ENCODE measurements at places on chromosomes 3 and 15. TPM values are rescaled to one million over a fixed set of nuclear protein-coding genes. Genes with fewer than 3 reads are reported as not detected.

Gene ECE2
- total RNA-seq: not detected

- no peak for DNase-seq
Observed at GRCh38 chr3:42094128-42094527, 3.0 kb downstream of the TRAK1 start.

DNA sequence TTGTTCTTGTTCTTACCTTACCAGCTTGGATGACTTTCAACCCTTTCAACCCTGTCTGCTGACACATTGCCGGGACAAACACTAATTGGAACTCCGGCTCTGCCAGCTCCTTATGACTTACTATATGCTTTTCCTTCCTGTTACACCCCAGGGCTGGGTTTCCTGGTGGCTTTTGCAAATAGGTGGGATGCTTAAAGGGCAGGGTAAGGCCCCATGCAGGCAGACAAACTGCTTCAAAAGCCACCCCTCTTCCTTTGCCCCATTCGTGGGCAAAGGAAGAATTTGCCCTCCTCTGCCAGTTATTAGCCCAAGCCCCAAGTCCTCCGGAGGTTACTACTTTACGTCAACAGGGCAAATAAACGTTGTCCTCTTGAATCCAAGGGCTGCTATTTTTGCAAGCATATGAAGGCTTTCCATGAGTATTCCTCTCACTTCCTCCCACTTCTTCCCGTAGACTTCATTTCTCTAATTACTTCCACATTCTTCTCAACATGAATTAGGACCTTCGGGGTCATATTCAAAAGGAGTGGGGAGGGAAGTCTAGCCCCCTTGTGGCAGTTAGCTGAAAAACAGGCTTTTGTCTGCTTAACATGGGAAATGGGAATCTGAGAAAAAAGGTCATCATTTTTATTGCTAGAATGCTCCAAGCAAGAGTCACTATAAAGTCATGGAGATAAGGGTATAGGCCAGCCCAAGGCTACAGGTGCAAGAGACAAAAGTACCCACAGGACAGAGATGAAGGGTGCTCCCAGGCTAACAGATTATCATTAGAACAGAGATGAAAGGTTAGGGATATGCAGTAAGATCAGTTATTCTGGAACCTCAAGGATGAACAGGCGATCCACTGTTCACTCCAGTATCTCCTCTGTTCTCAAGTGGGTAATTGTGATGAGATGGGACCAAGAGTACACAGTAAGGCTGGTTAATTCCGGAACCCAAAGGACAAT is 56.3 kb upstream of the FSTL1 start:
- DNase-seq: peak; percentile 20

Gene PLIN1
- total RNA-seq: 0.50 TPM

- DNase-seq: no peak
Observed at GRCh38 chr3:127091376-127091775, 101.6 kb upstream of the PRR23E start.

Gene IQCH
- total RNA-seq: 1.2 TPM

GRCh38 chr15:65612949-65613744 is 2.2 kb upstream of the INTS14 start:
- no peak for DNase-seq

GRCh38 chr3:193149998-193150397 is 91.0 kb upstream of the PLAAT1 start:
- DNase-seq: no peak

Gene WDR76
- total RNA-seq: 69.9 TPM

- no peak for DNase-seq
Observed at GRCh38 chr15:40960151-40960885, 7.0 kb downstream of the CHAC1 start.

- DNase-seq: no peak
Observed at GRCh38 chr3:188747489-188747888, 424.3 kb upstream of the TPRG1 start.

Gene GHSR
- not detected for total RNA-seq

Gene APBA2
- total RNA-seq: 30.8 TPM

DNA sequence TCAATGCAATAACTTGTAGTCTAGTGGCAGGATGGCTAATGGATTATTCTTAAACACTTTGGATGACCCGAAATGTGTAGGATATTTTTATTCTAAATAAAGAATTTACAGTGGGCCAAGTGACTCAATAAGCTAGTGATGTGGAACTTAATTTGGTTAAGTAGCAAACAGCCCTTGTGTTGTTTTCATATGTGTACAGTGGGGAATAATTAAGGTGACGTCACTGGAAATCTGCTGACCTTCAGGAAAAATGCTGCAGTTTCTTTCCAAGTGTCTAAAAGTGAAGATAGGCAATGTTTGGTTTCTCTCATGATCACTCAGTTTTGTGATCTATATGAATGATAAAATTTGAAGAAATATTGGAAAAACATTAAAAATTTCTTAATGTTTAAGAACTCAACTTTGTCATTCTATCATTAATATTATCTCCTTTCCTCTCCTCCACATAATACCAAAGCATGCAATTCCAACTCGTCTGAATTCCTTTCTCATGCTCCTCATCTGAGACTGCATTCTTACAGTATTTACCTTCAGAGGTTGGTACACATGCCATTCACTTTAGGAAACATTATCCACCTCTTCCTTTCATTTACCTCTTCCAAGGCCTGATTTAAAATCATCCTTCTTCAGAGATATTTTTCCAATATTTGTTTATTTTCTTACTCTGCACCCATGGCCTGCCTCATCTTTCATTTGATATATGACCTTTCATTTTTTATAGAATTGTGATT is 414.6 kb upstream of the ARPP21 start:
- no peak for DNase-seq

Gene MESP1
- total RNA-seq: 3.4 TPM

Gene SI
- not detected for total RNA-seq

GRCh38 chr15:98907927-98908471 is 99.6 kb downstream of the PGPEP1L start:
- DNase-seq: no peak

GRCh38 chr15:63389902-63390670 is 8.4 kb upstream of the CA12 start:
- DNase-seq: no peak

Gene UBXN7
- 63.7 TPM for total RNA-seq

- DNase-seq: no peak
Observed at GRCh38 chr3:126959921-126960603, 22.9 kb upstream of the PLXNA1 start.

Gene RLBP1
- not detected for total RNA-seq

Gene OCA2
- not detected for total RNA-seq

Gene BMF
- total RNA-seq: 4.3 TPM

DNA sequence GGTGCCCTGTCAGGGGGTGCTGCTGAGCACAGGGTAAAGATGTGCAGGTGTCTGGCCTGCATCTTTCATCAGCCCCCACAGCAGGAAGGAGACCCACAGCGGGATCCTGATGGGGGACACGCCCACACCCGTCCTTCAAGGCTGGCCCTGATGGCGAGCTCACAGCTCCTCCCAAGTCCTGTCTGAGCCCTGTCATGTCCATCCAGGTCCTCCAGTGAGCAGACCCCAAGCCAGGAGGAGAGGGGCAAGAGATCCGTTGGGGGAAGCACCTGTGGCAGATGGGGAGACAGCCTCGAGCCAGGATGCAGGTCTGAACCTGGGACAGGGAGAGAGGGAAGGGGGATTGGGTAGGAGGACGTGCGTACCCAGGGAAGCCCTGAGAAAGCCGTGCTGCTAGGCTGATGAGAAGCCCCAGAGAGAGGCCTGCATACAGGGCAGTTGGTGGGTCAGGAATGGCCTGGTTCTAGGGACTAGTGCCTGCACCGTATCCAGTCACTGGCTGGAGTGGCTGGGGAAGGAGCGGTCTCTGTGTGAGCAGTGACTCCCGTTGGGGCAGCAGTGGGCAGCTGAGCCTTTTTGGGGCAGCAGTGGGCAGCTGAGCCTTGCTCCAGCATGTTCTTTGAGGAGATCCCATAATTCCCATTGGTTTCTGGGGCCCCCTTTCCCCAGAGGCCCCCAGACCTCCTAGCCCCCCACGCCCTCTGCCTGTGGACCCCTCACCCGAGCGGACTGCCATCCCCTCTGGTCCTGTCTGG is 133.3 kb upstream of the MEF2A start:
- DNase-seq: no peak

DNA sequence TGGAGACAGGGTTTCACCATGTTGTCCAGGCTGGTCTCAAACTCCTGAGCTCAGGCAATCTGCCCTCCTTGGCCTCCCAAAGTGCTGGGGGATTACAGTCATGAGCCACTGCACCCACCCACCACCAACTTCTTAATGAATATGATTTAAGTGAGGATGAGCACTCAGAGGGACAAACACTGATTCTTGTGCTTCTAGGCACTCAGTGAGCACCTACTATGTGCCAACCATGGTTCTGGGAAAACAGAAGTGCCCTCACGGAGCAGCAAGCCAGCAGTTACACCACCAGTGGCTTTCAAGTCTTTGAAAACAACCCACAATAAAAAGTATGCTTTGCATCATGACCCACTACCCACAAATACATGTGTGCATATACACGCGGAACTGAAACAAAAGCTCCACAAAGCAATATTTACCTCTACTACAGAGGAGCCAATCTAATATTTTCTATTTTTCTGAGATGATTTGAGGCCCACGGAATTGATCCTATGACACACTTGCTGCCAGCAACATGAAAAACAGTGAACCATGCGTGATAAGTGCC is 91.9 kb downstream of the MEGF11 start:
- no peak for DNase-seq

Gene SOX2
- total RNA-seq: not detected

Gene KPNA1
- total RNA-seq: 47.4 TPM

GRCh38 chr3:100957261-100957986 is 35.8 kb downstream of the ABI3BP start:
- DNase-seq: no peak

DNA sequence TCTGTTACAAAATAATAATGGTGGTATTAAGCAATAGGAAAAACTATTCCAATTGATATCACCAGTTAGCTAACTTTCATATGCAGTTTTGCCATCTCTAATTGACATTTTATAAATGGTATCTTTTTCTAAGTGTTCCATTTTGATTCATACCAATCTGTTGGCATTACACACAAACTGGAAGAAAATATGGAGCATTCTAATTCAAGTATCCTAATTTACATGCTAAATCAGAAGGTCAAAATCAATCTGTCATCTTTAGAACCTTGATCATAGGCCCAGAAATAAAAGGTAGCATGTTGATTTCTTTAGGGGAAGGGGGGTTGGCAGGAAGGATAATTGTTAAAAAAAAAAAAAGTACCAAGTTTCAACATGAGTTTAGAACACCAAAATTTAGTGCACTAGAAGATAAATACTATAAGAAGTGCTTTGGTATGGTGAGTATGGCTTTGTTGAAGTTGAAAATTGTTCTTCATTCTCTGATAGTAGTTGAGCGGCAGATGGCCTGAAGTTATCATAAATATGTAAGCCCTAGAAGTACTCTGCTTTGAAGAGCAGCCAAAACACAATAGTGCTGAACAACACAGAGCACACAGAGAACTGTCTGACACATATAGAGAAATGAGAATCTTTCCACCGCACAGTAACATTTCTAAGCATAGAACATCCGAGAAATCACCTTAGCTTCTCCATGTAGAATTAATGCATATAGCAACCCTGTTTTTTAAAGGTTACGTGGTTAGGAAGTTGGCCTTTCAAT is 130.1 kb downstream of the TAFA4 start:
- DNase-seq: no peak

DNA sequence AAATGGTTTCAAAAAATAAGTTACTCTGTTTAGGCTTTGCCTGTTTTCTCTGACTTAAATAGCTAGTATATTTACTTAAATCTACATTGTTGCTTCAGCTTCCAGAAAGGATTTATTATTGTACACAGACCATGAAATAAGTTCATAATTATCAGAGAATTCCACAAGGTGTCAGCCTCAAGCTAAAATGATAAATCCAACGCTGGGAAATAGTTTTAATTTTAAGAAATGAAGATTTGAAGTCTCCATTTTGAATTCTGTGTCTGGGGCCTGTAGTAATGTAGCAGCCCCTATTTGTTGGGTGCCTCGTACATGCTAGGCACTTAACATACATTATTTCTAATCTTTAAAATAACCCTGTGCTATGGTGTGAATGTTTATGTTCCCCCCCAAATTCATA is 92.6 kb upstream of the KCNMB2 start:
- no peak for DNase-seq

DNA sequence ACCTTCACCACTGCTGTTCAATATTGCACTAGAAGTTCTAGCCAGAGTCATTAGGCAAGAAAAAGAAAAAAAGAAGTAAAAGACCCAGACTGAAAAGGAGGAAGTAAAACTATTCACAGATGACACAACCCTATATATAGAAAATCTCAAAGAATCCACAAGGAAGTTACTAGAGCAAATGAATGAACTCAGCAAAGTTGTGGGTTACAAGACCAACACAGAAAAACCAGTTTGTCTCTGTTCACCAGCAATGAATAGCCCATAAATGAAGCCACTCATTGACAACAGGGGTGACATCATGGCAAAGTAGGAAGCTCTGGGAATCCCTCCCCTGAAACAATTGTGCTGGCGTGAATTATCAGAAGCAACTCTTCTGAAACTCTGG is 4.6 kb downstream of the CFAP100 start:
- DNase-seq: no peak

Gene PIK3CA
- total RNA-seq: 20.8 TPM

- DNase-seq: peak; percentile 22
Observed at GRCh38 chr3:160210799-160211221, 14.4 kb upstream of the C3orf80 start.

- no peak for DNase-seq
Observed at GRCh38 chr3:124553178-124553577, 177.1 kb upstream of the UMPS start.

Gene ST3GAL6
- total RNA-seq: not detected

Gene GPR156
- not detected for total RNA-seq

Gene AQR
- 36.4 TPM for total RNA-seq

Gene TGM5
- 0.11 TPM for total RNA-seq

GRCh38 chr3:127457094-127457475 is 133.4 kb downstream of the TPRA1 start:
- DNase-seq: peak; percentile 42
